ENCODE measurements at places on chromosomes 12 and 14.

DNA sequence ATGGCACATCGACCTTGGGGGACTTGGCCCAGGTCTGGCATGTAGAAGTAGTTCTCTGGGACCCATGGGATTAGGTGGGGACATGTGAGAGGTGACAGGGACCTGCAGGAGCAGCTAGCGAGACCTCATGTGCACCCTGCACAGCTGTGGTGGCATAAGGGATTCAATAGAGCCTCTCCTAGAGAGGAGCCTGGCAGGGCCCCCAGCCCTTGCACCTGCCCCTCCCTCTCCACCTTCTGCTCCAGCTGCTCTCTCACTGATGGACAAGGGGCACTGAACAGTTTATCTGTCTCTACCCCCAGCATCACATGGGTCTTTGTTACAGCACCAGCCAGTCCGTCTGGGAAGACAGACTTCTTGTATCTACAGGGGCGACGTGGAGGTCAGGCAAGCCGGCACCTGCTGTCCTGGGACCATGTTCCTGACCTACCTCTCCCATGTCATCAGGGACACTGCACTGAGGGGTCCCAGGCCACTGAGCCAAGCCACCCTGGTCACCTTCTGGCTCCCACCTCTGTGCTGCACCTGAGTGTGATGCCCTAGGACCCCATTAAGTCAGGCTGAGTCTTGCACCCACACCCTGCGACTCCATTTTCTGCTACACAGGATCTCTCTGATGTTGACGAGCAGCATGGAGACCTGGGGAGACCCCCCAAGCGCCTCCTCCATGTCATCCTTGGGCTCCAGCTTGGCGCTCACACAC, 32.6 kb downstream of the DDX11 start:
- no peaks in the 10 kb centered on the region for H3K27me3 ChIP-seq
- H3K36me3 ChIP-seq, result no peaks in the 10 kb centered on the region
- no peak for DNase-seq
- H3K4me3 ChIP-seq, result no peak overlapping the region
- peaks cover 15% of the 10 kb centered on the region for H3K4me1 ChIP-seq
- H3K27ac ChIP-seq, result no peak overlapping the region

- H3K4me1 ChIP-seq, result no peaks in the 10 kb centered on the region
- no peak overlapping the region for H3K27ac ChIP-seq
- no peak for DNase-seq
- no peak overlapping the region for H3K4me3 ChIP-seq
These were observed 150.9 kb upstream of the SLC16A7 start for GRCh38 chr12:59444932-59445331.

- no peaks in the 10 kb centered on the region for H3K27me3 ChIP-seq
- H3K4me1 ChIP-seq, result no peaks in the 10 kb centered on the region
- no peak overlapping the region for H3K4me3 ChIP-seq
- no peaks in the 10 kb centered on the region for H3K36me3 ChIP-seq
- DNase-seq, result no peak
- no peak overlapping the region for H3K27ac ChIP-seq
These were observed 12.8 kb downstream of the ADGRD1 start for GRCh38 chr12:130966443-130967030.

DNA sequence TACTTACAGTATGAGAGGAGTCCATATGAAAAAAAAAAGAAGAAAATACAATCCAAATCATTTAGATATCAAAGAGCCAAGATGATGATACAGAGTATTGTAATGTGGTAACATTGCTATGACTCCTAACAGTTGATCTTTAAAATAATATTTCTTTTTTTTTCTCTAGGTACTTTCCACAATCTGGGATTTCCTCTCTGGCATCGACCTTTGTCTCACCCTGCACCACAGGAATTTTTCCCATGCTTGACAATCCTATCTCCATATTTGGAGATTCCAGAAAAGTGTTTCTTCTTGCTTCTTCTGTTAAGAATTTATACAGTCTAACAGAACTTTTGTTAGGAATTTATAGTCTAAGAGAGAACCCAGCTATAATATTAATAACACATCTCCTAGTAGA, 184.4 kb downstream of the ITPR2 start:
- no peaks in the 10 kb centered on the region for H3K4me1 ChIP-seq
- peaks cover 1% of the 10 kb centered on the region for H3K36me3 ChIP-seq
- no peaks in the 10 kb centered on the region for H3K27me3 ChIP-seq
- DNase-seq, result no peak
- no peak overlapping the region for H3K4me3 ChIP-seq

DNA sequence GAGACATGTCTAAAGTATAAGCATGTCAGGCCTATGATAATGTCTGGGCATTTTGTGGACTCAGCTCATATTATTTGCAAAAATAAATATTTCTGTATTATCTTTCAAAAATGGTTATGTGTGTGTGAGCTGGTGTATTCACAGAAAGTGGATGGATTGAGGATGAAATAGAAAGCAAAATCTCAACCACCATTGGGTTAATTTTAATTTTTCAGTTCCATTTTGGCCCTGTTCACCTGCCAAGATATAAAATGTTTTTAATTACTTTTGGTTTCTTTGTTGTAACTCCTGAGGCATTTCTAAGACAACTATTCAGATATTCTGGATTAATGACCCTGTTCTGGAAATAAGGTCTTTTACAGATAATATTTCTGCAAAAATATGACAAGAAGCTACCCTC, 232.7 kb upstream of the PPFIA2 start:
- H3K4me1 ChIP-seq, result no peaks in the 10 kb centered on the region
- no peak overlapping the region for H3K27ac ChIP-seq
- H3K4me3 ChIP-seq, result no peak overlapping the region
- no peak for DNase-seq
- H3K27me3 ChIP-seq, result no peaks in the 10 kb centered on the region
- H3K36me3 ChIP-seq, result no peaks in the 10 kb centered on the region

DNA sequence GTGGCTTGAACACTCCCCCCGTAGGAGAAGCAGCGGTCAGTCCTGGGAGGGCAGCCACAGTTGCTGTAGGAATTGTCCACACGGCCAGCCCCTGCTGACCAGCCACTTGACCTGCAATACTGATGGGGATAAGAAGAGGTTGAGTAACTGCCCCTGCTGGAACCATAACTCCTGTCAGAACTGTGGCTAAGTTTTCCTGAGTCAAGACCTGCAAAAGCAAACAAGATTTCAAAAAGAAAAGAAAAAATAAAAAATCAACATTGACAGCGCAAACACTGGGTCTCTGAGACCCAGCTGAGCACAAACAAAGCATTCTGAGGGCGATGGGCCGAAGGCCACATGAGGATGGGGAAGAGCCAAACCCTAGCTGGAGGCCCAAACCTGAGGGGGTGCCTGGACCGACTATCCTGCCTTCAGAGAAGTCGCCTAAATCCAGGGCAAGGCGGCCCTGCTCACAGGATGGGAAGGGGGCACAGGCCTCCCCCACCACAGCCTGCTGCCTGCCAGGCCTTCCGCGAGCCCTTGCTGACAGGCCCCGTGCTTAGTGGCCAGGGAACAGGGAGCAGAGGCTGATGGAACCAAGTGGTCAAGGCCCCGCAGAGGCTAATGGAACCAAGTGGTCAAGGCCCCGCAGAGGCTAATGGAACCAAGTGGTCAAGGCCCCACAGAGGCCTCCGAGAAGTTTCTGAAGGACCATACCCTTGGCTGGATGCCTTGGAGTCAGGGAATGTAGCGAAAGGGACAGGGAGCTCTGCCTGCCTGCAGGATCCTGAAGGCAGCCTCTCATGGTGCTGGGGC, 19.1 kb downstream of the POU6F1 start:
- no peaks in the 10 kb centered on the region for H3K27me3 ChIP-seq
- H3K36me3 ChIP-seq, result peaks cover 2% of the 10 kb centered on the region
- H3K4me1 ChIP-seq, result no peaks in the 10 kb centered on the region
- no peak for DNase-seq
- H3K27ac ChIP-seq, result no peak overlapping the region

GRCh38 chr14:93033084-93033982, 82.4 kb downstream of the ITPK1 start:
- no peak overlapping the region for H3K4me3 ChIP-seq
- no peaks in the 10 kb centered on the region for H3K36me3 ChIP-seq
- DNase-seq, result no peak
- H3K27me3 ChIP-seq, result no peaks in the 10 kb centered on the region
- peak overlapping the region; percentile 77 for H3K27ac ChIP-seq

DNA sequence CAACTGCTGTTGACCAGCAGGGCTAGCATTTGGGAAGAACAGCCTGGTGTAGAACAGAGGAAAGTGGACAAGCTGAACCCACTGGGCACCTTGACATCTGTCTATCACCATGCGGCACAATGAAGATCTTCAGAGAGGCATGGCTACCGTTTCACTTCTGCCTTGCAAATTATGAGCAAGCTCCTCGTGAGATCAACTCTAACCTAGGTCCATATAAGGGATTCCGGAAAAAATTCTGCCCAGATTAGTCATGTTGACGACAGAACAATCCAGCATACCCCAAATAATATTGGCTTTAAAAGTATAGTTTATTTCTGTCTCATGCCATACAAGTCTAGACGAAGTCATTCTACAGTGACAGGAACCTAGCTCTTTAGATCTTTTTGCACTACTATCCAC, 91.6 kb upstream of the ATF7IP start:
- no peaks in the 10 kb centered on the region for H3K36me3 ChIP-seq
- DNase-seq, result no peak
- no peak overlapping the region for H3K4me3 ChIP-seq
- no peaks in the 10 kb centered on the region for H3K27me3 ChIP-seq

DNA sequence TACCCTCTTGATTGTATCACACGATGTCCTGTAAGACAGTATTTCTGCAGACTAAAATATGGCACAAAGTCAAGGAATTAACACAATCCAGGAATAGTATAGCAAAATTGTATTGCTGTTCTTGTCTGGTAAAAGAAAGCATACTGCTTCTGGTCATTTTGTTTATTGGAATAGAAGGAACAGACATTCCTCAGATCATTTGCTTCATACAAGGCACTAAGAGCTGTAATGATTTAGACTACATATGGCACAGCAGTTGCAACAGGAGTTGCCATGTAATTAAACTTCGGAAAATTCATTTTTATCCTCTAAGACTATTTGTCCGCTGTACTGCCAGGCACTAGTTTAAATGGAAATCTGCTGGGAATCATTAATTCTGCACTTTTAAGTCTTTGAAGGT, 7.6 kb upstream of the KERA start:
- H3K4me3 ChIP-seq, result no peak overlapping the region
- H3K27ac ChIP-seq, result no peak overlapping the region
- H3K27me3 ChIP-seq, result no peaks in the 10 kb centered on the region
- H3K4me1 ChIP-seq, result no peaks in the 10 kb centered on the region

DNA sequence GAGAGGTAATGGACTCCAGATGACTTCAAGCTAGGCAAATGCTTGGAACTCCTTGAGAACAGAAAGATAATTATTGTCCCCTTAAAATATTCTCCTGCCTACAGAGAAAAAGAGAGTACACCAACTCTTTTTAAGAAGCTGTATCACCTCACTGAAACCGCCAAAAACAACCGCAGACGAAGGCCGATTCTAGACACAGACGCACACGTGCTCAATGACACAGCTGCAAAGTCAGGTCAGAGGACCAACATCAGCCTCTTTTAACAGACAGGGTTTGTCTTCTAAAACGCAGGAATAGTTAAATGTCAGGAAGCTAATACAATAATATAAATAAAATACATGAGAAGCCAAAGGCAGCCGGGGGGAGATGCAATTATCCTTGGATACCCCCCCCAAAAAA, 19.0 kb downstream of the SLC15A4 start:
- DNase-seq, result no peak
- peaks cover 63% of the 10 kb centered on the region for H3K36me3 ChIP-seq
- H3K4me1 ChIP-seq, result no peaks in the 10 kb centered on the region
- H3K4me3 ChIP-seq, result no peak overlapping the region
- no peak overlapping the region for H3K27ac ChIP-seq

- no peak overlapping the region for H3K27ac ChIP-seq
- no peaks in the 10 kb centered on the region for H3K4me1 ChIP-seq
- H3K36me3 ChIP-seq, result no peaks in the 10 kb centered on the region
- no peaks in the 10 kb centered on the region for H3K27me3 ChIP-seq
These were observed 117.7 kb upstream of the RPL10L start for GRCh38 chr14:46769292-46769691.

- H3K4me3 ChIP-seq, result peak overlapping the region; percentile 99
- peak overlapping the region; percentile 53 for H3K27ac ChIP-seq
- DNase-seq, result no peak
- H3K36me3 ChIP-seq, result peaks cover 14% of the 10 kb centered on the region
These were observed 2.6 kb downstream of the ARF6 start for GRCh38 chr14:49895480-49895879.

DNA sequence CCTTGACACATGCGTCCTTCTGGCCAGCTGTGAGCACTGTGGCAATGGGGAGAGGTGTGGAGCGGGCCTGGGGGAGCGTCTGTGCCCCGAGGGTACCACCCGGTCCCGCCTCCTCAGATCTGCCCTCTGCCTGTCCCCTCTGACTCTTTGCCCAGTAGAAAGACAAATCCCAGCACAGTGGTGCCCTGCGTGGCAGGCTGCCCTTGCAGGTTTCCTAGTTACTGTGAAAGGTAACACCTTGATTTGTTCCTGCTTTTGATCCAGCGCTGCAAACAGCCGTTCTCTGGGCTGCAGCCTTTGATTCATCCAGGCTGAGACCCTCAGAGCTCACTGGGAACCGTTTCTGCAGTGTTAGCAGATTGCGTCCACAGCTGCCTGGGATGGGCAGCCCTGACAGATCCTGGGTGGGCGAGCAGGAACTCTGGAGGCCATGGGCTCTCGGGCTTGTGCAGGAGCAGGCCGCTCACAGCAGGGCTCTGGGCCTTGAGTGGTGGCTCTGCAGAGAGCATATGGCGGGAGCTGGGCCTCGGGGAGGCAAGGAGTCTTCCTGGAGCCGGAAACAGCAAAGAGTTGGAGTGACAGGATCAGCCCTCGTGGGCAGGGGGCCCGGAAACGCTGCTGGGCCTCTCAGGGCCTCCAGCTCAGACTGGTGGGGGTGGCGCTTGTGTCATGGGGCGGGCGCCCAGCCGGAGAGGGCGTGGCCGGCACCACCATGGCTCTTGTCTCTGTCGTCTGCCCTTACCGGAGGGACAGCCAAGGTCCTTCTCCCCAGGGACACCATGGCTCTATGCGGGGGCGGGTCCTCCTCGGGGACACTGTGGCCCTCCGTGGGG, 16.6 kb downstream of the FBRSL1 start:
- H3K4me3 ChIP-seq, result no peak overlapping the region
- H3K4me1 ChIP-seq, result peaks cover 40% of the 10 kb centered on the region
- peak; percentile 71 for DNase-seq

- H3K27ac ChIP-seq, result no peak overlapping the region
- no peaks in the 10 kb centered on the region for H3K36me3 ChIP-seq
- no peaks in the 10 kb centered on the region for H3K4me1 ChIP-seq
- no peaks in the 10 kb centered on the region for H3K27me3 ChIP-seq
- DNase-seq, result peak; percentile 82
- no peak overlapping the region for H3K4me3 ChIP-seq
These were observed 19.6 kb downstream of the POMT2 start for GRCh38 chr14:77301103-77301502.

DNA sequence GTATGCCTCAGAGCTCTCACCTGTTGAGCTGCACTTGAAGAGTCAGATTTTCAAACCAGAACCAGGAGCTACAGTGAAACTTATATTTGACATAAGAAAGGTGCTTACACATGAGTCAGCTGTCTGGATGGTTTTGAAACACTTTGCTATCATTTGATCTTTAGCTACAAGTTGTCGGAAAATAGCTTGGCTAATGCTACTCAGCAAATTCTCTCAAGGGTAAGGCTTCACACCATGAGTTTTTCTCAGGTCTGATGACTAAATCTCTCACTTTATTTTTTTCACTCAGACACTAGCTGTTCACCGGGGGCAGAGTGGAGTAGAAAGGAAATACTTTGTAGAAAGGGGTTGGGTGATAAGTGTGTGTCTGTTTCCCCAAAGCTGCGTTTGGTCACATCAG, 171.8 kb downstream of the FLRT2 start:
- H3K27ac ChIP-seq, result no peak overlapping the region
- no peaks in the 10 kb centered on the region for H3K4me1 ChIP-seq
- no peak overlapping the region for H3K4me3 ChIP-seq
- DNase-seq, result no peak
- no peaks in the 10 kb centered on the region for H3K27me3 ChIP-seq

- no peaks in the 10 kb centered on the region for H3K27me3 ChIP-seq
- no peak for DNase-seq
- H3K36me3 ChIP-seq, result no peaks in the 10 kb centered on the region
- H3K4me3 ChIP-seq, result no peak overlapping the region
These were observed 54.7 kb upstream of the FKBP4 start for GRCh38 chr12:2739832-2740641.
